Neural progenitor cell (in vitro differentiated cells): ENCODE measurements at places on chromosomes 1 and 21. TPM values are rescaled to one million over a fixed set of nuclear protein-coding genes. Genes with fewer than 3 reads are reported as not detected.

Gene CD5L
- not detected in 2 replicates for total RNA-seq

Gene S100A2
- not detected in 2 replicates for total RNA-seq

Gene TEX38
- not detected in 2 replicates for total RNA-seq

Gene FAM3B
- total RNA-seq, result not detected in 2 replicates

GRCh38 chr1:150876119-150876454, 312 bp downstream of the ARNT start:
- H3K4me1 ChIP-seq, result peaks cover 12% of the 10 kb centered on the region
- H3K27ac ChIP-seq, result peak overlapping the region; percentile 87
- no peak for DNase-seq

DNA sequence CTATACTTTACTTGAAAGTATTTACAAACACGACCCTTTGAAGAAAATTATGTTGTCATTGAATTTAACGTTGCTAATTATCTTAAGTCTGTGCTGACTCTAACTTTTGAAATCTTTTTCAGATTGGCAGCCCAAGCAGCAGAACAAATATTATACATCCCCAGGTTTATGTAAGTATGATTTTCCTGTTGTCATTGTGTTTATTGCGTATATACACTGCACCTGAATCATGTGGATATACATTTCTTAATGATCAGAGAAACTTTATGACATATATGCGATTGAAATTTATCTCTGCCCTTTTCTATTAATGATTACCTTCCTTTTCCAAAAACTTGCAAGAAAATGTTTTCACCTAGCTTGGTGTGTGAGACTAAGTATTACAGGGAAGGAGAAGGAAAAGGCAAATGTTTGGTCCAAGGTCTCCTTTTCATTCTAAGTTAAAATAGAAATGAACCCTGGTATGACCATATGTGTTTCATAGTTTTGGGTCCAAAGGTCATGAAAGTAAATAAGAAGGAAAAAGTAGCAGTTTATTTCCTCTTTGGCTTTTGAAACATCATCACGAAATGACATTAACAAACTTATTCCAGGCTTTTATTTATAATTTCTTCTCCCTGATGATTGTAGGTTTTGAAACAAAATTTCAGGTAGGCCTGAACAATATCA, 116.8 kb downstream of the VPS13D start:
- no peaks in the 10 kb centered on the region for H3K27me3 ChIP-seq
- H3K4me1 ChIP-seq, result no peaks in the 10 kb centered on the region
- DNase-seq, result no peak
- no peak overlapping the region for H3K27ac ChIP-seq
- H3K4me3 ChIP-seq, result no peak overlapping the region
- H3K36me3 ChIP-seq, result peaks cover 10% of the 10 kb centered on the region

GRCh38 chr1:154958681-154959425, 2.7 kb downstream of the PYGO2 start:
- H3K27me3 ChIP-seq, result no peaks in the 10 kb centered on the region
- no peak overlapping the region for H3K4me3 ChIP-seq
- no peak overlapping the region for H3K27ac ChIP-seq
- H3K36me3 ChIP-seq, result no peaks in the 10 kb centered on the region
